ENCODE measurements at places on chromosomes 12 and 14.

GRCh38 chr12:30631740-30632139, 63.9 kb downstream of the IPO8 start:
- DNase-seq: no peak

DNA sequence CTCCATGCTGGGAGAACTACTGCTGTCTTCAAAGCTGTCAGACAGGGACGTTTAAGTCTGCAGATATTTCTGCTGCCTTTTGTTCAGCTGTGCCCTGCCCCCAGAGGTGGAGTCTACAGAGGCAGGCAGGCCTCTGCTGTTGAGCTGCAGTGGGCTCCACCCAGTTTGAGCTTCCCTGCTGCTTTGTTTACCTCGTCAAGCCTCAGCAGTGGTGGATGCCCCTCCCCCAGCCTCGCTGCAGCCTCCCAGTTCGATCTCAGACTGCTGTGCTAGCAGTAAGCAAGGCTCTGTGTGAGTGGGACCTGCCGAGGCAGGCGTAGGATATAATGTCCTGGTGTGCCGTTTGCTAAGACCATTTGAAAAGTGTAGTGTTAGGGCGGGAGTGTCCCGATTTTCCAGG, 31.4 kb upstream of the RFX4 start:
- no peak for DNase-seq

DNA sequence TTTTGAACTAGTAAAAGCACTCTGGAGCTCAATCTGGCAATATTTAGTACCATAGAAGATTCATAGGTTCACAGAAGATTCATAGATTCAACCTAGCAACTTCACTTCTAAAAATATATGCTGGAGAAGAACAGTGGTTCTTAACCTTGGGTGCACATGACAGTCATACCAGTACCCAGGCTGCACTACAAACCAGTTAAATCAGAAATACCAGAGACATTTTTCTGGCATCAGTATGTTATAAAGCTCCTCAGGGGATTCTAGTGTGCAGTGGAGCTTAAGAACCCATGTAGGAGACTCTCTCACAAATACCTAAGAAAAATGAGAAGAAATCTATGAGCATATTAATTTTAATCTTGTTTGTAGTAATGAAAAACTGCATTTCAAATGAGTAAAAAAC, 46.6 kb downstream of the CNTN1 start:
- no peak for DNase-seq

- DNase-seq: no peak
These were observed 65.7 kb downstream of the MVK start for GRCh38 chr12:109639151-109639872.

DNA sequence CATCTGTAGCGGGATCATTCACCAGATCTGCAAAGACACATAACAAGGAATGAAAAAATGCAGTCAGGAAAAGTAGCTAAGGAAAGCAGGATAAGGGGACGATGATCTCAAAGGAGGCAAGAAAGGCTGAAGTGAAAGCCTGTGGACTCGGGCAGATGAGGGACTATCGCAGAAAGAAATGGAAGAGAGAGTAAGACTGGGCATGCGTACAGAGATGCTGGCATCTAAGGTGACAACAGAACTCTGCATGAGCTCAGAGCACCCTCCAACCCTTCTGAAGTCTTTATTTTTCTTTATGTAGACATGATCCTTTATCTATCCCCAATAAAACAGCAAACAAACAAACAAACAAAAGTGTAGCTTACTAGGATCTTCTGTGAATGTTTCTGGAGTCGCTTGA, 7.2 kb downstream of the MFAP5 start:
- no peak for DNase-seq

DNA sequence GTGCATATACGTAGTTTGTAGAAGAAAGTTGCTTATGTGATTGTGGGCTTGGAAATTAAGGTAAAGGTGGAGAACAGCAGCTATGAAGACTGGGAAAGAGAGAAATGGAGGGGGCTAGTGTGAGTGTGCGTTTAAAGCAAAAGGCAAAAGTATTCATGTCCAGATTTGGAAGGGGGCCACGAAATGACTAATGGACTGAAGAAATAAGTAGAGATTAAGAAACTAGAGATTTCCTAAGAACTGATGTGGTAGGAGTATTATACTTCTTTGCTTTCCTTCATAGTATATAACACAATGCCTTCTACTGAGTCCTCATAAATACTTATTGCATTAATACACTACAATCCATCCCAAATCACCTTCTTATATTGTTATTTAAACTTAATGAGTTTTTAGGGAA, 298.6 kb upstream of the NOVA1 start:
- peak; percentile 74 for DNase-seq

GRCh38 chr12:106195621-106196027, 52.2 kb downstream of the CKAP4 start:
- peak; percentile 82 for DNase-seq

DNA sequence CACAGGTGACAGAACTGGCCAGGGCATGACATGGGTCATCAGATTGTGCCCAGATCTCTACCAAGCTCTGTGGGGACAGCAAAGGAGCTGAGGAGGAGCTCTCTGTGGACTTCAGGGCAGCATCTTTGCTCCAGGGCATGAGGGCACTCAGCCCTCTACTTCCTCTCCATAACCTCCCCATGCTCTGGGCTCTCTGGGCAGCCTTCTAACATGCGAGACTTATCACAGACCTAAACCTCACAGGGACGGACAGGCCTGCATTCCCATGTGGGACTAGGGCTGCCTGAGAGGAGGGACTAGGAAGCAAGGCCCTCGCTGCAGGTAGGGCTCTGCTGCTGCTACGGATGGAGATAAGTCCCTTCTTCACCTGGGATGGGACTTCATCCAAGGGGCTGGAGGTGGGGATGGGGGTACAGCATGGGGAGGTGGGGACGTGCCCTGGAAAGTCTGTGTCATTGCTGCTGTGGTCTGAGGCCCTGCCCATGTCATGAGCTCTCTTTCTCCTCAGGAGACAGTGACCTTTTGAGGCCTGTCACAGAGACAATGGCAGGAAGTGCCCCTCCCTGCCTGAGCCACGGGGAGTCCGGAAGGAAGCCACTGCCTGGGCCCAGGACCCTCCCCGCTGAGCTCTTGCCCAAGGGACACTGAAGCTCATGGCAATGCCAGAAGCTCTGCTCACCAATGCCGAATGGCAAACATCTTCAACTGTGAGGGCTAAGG, 44.1 kb downstream of the PITPNM2 start:
- no peak for DNase-seq

GRCh38 chr12:28017873-28018255, 45.3 kb upstream of the PTHLH start:
- no peak for DNase-seq

- peak; percentile 100 for DNase-seq
These were observed 5.0 kb upstream of the MMP19 start for GRCh38 chr12:55847603-55848291.

GRCh38 chr12:39846304-39846703, 226.7 kb upstream of the ABCD2 start:
- DNase-seq: no peak

DNA sequence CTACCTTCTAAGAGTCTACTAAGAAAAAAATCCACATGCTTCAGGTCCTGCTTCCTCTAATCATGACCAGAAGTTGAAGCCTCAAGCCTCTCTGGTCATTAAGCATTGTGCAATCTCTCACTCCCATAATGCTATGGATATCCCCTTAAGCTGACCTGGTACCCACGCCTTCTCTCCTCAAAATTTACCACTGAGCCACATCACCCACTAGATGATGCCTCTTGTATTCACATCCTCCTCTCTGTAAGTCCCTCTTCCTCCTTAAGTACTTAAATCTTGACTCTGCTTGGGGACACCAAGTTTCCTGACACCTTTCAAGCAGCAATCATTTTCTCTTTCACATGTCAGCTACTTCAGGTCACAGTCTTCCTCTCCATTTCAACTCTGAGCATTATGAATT, 9.8 kb downstream of the GALNT4 start:
- DNase-seq: no peak

- no peak for DNase-seq
These were observed 47.8 kb downstream of the SAV1 start for GRCh38 chr14:50620341-50620740.

DNA sequence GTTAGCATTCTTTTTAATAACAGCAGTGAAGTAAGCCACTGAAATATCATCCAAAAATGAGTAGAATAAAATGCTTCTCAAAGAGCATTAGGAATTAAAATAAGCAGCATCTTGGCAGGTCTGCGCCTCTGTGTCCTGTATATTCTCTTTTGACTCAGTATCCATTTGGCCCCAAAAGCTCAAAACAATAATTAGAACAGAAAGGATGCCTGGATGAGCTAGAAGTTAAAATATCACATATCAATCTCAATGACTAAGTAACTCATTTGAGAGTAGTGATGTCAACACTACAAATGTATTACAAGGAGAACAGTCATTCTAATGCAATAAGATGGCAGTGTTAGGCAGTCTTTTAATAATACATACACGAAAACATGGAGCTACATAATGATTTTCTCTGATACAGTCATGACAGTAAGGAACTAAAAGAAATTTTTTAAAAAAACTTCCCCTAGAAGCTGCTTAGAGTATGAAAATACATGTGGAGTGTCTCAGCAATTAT, 160.9 kb upstream of the ABCD2 start:
- DNase-seq: no peak

- DNase-seq: no peak
These were observed 301.6 kb downstream of the ATP23 start for GRCh38 chr12:58242796-58243630.

GRCh38 chr14:103346286-103346685, 12.2 kb downstream of the EIF5 start:
- no peak for DNase-seq

DNA sequence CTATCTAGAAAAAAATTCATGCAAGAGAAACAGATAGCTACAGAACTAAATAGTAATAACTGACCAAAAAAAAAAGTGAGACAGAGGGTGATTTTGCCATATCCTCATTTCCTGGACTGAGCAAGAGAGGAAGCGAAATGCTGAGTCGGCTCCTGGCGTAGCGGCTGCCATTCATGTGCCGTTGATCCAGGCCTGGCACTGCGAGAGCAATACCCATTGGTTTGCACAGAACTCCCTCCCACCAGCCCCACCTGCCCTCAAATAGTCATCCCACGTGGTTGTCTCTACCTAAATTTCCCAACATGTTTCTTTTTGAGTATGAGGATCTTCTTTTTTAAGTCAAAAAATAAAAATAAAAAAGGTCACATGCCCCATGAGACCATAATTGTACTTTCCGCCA, 9.4 kb upstream of the WNT5B start:
- DNase-seq: no peak

GRCh38 chr12:9342614-9343353, 134.6 kb upstream of the PZP start:
- no peak for DNase-seq

DNA sequence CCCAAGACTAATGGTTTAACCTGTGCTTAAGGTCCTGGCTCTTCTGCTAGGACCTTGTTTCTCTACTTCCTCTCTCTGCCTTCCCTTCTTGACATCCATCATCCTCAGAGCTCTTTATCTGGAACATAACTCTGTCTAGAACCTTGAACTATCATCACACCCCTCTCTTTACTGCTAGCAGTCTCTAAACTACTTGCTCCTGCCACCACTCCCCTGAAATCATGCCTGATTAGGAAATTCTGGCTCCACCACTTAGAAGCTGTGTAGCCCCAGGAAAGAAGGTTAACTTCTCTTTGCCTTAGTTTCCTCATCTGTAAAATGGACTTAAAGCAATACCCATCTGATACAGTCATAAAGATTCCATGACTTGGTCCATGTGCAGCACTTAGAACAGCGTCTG, 9.1 kb downstream of the SLC38A1 start:
- DNase-seq: no peak

GRCh38 chr12:66241061-66242043, 52.3 kb downstream of the IRAK3 start:
- peak; percentile 86 for DNase-seq

- DNase-seq: peak; percentile 61
These were observed 6.6 kb downstream of the CARMIL3 start for GRCh38 chr14:24058260-24058950.

DNA sequence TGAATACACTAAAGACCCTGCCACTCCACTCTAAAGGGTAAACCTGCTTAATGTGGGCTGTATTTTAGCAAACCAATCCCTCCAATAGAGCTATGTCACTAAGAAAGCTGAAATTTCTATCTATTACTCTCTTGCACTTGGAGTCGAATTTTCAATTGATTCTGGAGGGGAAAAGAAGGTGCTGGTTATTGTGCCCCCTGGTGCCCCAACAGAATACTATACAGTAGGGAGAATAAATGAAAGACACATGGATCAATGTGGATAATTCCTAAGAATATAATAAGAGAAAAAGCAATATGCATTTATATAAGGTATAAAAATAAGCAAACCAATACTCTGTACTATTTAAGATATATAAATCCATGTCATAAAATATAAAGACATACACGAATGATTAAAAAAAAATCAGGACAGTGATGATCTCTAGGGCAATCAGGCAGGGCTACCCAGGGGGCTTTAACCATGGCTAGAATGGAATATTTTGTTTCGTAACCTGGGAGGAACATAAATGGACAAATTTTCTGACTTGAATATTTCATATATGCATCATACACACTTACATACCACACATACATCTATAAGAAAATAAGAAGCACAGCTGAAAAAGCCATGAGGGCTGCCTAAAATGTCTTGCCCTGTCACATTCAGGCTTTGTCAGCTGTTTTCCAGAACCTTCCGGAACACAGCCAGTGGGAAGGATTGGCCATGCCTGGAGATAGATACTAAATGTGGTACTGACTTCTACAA, 54.4 kb downstream of the EFCAB11 start:
- DNase-seq: no peak

DNA sequence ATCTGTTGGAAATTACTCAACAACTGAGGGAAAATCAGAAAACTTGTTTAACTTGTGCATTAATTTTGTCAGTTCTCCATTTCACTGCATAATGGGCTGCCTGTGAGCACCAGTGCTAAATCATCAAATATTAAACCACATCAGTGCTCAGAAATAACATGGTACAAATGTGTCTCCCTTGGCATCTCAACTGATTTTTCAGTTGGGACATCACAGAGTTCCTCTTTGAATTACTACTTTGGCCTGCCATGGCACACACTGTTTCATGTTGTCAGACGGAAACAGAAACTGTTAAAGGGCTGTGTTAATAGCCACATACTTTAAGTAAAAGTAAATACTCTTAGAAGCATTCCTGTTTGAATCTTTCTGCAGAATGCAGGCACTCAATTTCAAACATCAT, 42.1 kb upstream of the STRN3 start:
- DNase-seq: no peak

GRCh38 chr12:6950811-6951540, at the start of gene PTPN6:
Gene PTPN6 (plus strand): TSS chr12:6951356. CDS start chr12:6951513, 157 bp downstream.
- no peak for DNase-seq

DNA sequence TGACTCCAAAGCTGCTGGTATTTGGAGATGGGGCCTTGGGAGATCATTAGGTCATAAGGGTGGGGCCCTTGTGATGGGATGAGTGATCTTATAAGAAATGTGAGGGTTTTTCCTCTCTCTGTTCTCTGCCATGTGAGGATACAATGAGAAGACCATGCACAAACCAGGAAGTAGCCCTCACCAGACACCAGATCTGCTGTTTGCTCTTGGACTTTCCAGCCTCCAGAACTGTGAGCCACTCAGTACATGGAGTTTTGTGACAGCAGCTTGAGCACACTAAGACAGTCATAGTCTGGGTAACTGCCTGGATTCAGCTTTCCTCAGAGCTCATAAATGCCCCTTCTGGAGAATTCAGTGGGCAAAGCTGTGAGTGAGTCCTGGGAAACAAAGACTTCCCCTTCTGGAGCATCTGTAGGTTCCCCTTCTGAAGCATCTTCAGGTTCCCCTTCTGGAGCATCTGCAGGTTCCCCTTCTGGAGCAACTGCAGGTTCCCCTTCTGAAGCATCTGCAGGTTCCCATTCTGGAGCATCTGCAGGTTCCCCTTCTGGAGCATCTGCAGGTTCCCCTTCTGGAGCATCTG, 11.0 kb upstream of the PPP4R3A start:
- DNase-seq: no peak

- DNase-seq: no peak
These were observed 194.6 kb downstream of the ATXN7L3B start for GRCh38 chr12:74732164-74732784.
